Fibroblast of skin of left biceps (primary cell): ENCODE measurements at places on chromosomes 12 and 14.
A peak's percentile ranks its signal among the peaks of the same experiment; 100 is the strongest.

GRCh38 chr12:15558915-15559528 lies 230.2 kb downstream of the EPS8 start:
- DNase-seq: peak; percentile 85

GRCh38 chr12:49598527-49598926 lies 6.9 kb downstream of the FAM186B start:
- no peak for DNase-seq

DNA sequence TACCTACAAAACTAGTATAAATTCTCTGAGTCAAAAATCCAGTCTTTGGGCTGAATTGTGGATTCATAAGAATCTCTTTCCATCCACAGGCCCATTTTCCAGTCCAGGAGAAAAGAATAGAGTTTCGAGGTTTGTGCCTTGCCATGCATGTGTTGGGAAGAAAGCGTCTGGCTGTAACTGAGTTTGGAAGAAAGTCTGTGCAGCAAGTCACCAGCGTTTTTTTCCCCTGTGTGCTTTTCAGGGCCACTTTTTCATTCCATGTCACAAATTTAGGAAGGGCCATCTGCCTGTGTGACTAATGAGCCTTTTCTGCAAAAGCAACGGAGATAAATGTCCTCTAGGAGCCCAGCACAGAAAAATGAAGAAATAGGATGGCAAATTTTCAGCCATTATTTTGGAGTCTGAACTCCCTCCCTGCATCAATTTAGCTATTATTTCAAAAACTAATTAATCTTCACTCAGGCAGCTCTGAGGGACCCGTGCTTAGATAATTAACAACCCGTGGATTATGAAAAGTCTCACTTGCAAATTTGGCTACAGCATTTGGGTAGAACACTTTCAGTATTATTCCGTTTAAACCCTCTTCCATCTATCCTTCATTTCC lies 261.5 kb downstream of the SUDS3 start:
- no peak for DNase-seq

DNA sequence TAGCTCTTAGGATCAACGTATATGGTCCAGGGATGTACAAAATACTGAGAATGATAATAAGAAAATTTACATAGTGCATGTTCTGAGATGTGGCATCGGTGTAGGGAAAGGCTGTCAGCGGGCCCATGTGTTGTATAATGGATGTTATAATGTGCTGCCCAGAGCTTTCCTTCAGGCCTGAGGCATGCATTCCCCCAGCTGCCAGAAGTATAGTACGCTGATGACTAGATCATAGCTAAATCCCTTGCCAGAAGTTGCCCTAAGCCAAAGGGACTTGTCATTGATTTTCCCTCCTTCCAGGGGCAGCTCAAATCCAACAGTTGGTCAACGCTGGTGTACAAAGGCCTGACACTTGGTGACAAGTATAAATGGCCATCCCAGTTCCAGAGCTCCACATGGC lies 6.5 kb upstream of the OR11G2 start:
- no peak for DNase-seq

DNA sequence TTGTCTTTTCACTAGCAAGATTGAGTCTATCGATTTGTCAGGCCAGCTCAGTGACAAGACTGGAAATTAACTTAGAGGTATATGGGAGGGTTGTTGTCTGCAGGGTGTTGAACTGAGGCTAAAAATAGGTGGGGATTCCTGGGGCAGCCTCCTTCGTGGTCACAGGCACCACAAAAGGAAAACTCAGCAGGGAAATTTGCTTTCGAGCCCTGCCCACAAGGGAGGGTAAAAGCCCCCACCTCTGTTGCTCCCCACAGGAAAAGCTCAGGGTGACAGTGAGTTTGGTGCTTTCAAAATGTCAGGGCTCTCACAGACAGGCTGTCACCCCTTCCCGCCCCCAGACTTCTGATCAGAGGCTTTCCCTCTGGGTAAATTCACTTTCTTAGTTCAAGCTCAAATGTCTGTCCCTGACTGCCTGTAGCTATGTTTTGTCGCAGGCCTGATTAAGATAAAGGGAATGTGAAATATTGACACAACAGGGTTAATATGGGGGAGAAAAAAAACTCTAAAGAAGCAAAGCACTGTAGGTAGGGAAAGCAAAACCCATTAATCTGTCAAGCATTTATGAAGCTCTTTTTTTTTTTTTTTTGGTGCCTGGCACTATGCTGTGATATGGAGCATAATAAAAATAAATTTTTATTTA lies 11.7 kb upstream of the NFKBIA start:
- DNase-seq: no peak

GRCh38 chr14:93737634-93738033 lies 50.7 kb downstream of the PRIMA1 start:
- no peak for DNase-seq

GRCh38 chr14:33449268-33449667 lies 501.6 kb downstream of the EGLN3 start:
- no peak for DNase-seq

DNA sequence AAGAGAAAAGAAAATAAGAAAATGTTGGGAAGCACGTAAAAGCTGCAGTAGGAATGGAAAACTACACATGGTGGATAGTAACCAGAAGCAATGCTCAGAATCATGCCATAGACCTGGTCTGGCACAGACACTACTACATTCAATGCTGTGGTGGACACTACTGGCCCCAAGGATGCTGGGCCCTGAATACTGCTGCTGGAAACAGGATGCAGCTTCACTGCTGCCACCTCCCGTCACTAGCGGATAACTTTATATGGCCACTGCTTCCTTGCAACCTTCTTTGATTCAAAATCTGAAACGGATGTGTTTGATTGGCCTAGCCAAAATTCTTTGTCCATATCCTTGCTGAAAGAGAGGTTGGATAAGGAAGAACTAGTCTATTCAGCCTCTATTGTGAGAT lies 30.7 kb downstream of the ADCY6 start:
- no peak for DNase-seq

DNA sequence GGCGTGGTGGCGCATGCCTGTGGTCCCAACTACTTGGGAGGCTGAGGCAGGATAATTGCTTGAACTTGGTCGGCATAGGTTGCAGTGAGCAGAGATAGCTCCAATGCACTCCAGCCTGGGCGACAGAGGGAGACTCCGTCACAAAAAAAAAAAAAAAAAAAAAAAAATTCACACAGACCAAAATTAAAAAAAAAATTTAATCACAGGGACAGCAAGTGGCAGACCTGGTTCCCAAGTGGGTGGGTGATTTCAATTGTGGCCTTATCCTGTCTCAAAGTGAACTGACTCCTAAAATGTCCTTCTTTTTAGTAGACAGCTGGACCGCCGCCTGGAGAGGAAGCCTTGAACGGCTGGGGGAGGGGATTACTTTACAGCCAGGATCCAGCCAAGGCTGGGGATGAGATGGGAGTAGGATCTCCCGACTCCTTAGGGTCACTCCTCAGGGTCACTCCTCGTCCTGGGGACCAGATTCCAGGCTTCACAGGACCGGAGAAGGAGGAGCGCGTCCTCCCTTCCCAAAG lies 1.5 kb upstream of the KCNH3 start:
- DNase-seq: no peak

DNA sequence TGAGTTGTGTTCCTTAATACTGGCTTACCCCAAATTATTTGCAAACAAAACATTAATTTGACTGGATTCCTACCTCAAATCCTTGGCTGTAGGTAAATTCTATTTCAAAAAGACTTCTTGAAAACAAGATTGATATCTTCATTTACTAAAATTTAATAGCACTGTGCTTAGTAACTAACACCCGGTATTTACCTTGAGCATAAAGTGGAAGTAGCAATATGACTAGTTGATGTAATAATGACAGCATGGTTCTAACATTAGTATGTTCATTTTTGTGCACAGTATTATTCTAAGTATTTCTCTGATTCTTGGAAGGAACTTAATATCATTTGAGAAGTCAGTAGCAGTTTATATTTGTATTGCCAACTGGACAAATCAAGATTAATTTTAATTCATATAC lies 96.8 kb downstream of the PPHLN1 start:
- DNase-seq: no peak

DNA sequence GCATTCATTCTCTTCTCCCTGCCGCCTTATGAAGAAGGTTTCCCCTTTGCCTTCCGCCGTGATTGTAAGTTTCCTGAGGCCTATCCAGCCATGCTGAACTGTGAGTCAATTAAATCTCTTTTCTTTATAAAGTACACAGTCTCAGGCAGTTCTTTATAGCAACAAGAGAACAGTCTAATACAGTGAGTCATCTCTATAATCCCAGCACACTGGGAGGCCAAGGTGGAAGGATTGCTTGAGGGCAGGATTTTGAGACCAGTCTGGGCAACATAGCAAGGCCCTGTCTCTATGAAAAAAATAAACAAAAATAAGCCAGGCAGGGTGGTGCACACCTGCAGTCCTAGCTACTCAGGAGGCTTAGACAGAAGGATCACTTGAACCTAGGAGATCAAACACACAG lies 259.9 kb downstream of the CEP128 start:
- DNase-seq: no peak

DNA sequence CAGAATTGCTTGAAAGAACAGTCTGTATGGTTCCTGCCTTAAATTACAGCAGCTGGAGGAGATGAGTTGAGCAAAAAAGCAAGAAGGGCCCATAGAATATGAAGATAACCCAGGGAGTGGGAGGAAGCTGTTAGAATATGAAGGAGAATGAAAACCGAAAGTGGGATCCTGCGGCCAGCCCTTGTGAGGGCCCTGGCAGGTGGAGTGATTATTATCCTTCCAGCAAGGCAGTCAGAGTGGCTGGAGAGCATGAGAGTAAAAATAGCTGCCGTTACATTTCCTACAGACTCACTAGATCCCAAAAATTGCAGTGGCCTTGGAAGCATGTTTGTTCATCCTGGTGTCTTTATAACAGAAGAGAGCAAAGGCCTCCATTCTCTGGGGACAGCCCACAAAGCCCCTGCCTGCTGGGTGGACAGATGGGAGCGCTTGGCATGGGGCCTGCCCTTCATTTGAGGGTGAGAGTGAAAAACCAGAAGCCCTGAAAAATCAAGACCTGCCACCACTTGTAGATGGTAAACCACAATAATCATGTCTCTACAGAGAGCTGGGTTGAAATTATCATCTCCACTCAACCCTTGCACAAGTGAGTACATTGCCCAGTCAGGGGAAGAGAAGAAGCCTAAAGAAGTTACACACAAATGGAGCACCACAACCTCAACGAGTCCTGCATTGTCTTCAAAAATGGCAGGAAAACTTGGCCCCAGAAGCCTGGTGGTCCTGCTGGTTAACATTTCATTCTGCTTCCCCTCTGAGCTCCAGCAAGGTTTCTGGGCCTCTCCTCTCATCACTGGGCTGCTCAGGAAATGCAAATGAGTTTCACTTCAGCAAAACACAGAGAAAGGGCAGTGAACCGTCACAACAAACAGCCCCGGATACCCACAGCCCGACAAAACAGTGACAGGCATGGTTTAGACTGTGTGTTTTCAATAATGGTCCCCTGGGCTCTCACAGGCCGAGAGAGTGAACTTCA lies 20.5 kb downstream of the ZDHHC22 start:
- DNase-seq: no peak

DNA sequence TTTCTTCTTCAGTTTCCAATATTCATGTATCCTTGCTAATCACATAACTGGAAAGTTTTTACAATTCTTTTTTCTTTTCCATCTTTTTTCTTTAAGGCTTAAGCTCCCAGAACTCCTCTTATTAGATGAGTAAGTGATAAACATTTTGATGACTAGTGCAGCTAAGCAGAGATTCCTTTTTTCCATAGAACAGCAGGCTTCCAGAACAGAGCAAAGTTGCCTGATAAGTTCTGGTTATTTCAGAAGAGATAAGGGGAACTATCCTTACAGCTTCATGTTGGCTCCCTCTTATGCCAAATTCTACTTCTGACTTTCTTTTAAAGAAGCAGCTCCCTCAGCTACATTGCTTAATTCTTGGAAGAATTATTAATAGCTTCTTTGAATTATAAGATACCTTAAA lies 194.7 kb upstream of the FAR2 start:
- no peak for DNase-seq

DNA sequence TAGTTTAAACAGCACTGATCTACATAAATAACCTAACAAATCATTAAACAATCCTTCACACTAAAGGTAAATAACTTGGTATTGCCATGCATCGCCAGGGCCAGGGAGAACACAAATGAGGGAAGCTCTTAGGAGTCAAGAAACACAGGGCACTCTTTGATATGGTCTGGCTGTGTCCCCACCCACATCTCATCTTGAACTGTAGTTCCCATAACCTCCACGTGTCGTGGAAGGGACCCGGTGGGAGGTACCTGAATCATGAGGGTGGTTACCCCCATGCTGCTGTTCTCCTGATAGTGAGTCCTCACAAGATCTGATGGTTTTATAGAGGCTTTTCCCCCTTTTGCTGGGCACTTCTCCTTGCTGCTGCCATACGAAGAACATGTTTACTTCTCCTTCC lies 17.3 kb downstream of the TMEM132D start:
- no peak for DNase-seq

- no peak for DNase-seq
Observed at GRCh38 chr12:5171701-5172100, 128.0 kb downstream of the KCNA5 start.

GRCh38 chr12:39144613-39145061 lies 239.2 kb upstream of the CPNE8 start:
- DNase-seq: no peak

DNA sequence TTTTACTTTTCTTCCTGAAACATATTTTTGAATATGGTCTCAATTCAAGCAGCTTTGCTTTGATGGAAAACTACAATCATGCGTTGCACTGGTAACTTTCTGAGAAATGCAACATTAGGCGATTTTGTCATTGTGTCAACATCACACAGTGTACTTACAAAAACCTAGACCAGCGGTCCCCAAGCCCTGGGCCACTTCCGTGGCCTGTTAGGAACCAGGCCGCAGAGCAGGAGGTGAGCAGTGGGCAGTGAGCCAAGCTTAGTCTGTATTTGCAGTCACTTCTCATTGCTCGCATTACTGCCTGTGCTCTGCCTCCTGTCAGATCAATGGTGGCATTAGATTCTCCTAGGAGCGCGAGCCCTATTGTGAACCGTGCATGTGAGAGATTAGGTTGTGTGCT lies 163.7 kb upstream of the NOVA1 start:
- no peak for DNase-seq

DNA sequence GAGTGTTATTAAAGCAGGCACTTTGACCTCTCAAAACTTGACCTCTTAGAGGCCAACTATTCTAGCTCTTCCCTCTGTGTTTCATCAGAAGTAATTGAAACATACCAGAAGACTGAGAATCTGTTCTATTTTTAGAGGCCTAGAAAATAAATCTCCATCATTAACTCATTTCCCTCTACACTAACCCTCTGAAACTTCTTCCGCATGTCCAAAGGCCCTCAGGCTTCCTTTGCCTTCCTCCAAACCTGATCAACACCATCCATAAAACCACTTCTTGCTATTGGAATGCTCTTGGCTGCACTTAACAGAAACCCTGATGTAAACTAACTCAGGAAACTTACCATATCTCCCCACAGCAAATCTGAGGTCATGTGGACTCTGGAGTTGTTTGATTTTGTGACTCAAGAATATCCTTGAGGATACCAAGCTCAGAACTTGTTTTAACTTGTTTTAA lies 196.4 kb downstream of the RPAP3 start:
- DNase-seq: peak; percentile 31

- DNase-seq: no peak
Observed at GRCh38 chr12:32644431-32644830, 34.7 kb upstream of the DNM1L start.
